Hematopoietic multipotent progenitor cell treated with erythropoietin and hydrocortisone succinate and interleukin-3 and kit ligand, for 17 days (in vitro differentiated cells): ENCODE measurements at places on chromosomes 1 and 21.

GRCh38 chr1:76867342-76868130 lies at the start of gene ST6GALNAC5:
Gene ST6GALNAC5 (plus strand): TSS chr1:76867480.
- DNase-seq, result no peak

DNA sequence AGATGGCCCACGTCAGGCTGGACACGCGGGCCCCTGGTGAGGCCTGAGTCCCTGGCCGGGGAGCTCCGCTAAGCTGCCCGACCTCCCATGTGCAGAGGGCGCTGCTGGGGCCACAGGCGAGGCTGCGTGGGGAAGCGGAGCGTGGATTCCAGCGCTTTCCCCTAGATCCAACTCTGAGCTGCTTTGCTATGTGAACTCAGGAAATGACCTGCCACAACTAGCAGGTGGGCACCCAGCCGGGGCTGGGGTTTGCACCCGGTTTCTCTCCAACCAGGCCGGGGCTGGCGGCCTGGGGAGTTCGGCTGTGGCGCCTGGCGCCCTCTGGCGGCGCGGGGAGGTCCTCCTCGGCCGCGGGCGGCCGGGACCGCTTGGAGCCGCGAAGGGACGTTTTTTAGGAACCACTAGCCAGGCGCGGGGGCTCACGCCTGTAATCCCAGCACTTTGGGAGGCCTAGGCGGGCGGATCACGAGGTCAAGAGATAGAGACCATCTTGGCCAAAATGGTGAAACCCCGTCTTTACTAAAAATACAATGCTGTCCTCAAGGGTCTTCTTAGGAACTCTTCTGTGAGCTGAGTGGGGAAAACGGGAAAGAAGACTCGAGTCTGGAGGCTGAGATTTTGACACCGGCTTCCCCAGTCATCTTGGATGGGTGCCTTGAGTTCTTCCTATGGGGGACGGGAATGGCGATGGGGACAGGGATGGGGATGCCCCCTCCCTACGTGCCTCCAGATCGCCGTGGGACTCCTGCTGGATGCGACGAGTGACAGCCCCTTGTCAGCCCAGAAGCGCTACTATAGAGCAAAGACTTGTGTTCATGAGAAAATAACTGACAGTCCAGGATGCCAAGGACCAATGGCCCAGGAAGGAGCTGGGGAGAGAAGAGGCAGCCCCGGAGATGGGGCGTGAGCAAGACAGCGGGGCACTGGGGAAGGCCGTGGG lies 12.6 kb downstream of the PYCR2 start:
- peak; percentile 72 for DNase-seq

DNA sequence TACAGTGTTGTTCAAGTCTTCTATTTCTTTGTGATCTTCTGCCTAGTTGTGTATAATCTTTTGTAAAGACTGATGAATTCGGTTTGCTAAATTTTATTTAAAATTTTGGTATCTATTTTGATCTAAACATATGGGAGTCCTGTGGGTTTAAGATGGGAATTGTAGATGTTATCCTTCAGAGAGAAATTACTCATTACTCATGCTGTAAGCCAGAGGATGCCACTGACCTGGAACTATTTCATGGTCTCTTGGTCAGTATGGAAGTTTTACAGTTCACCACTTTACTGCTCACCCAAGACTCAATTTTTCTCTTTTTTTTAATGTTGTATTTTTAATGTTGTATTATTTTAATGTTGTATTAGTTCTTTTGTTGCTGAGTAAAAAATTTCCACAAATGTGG lies 138.6 kb upstream of the B3GALT2 start:
- DNase-seq, result no peak

DNA sequence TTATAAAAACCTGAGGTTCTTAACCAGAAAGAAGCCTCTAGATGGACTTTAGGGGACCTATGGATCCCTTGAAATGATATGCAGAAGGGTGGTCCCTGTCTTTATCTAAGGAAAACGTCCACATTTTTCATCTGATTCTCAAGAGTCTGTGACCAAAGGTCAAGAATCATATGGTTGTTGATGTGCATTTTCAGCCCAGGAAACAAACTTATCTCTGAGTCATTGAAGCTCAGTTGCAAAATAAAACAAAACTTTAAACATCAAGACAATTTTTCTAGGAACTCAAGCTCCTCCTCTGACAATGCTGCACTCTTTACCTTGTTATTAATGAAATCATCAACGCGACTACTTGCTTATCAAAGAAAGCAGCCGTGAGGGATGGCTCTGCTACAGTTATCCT lies 83.3 kb downstream of the TIAM1 start:
- DNase-seq, result no peak

DNA sequence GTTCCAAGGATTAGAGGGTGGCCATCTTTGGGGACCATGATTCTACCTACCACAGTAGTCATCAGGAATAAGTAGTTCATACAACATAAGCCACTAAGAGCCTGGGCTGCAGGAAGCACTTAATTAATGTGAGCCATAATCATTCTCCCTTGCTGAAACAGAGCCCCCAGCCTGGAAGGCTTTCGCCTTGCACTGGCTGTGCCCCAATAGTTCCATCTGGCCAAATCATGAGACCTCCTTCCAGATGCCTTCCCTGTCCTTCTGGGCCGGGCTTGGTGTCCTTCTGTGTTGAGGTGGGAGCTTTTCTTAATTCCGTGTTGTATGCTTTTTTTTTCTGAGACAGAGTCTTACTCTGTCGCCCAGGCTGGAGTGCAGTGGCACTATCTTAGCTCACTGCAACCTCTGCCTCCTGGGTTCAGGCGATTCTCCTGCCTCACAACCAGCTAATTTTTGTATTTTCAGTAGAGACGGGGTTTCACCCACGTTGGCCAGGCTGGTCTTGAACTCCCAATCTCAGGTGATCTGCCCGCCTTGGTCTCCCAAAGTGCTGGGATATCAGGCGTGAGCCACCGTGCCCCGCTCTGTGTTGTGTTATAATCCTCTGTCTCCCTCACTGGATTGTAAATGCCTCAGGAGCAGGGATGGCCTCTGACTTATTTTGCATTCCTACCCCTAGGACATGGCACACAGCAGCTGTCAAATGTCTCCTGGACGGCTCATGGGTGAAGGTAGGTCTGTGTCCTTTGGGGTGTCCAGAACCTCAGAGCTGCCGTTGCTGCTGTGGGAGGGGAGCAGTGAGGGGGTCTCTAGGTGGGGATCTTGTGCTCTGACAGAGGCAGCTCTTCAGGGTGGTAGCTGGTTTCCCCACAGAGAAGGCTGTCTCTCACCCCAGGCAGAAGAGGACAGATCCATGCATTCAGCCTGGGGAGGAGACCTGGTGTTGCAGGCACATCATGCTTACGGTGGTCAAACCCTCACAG lies 10.1 kb downstream of the GNG4 start:
- DNase-seq, result no peak

DNA sequence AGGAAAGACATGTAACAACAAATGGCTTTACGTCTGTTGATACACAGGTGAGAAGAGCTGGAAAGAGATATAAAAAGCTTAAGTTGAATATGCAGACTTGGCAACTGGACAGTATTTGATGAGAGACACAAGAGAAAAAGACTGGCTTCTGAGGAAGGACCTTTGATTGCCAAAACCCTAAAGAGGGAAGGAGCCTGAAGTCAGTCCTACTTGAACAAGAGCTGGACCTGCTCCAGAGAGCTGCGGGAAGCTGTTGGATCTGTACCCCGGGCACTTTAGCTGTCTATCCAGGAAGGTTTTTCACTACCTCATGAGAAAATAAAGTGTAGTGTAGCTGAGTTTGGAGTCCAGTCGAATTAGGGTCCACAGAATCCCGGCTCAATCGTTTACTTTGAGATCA lies 25.3 kb upstream of the LRRC8B start:
- no peak for DNase-seq
